Left ventricle myocardium superior (tissue), 1 donor: ENCODE measurements at places on chromosomes 7 and 10. TPM values are rescaled to one million over a fixed set of nuclear protein-coding genes. Genes with fewer than 3 reads are reported as not detected.

The CHN2 gene
- 32.2 TPM for total RNA-seq

DNA sequence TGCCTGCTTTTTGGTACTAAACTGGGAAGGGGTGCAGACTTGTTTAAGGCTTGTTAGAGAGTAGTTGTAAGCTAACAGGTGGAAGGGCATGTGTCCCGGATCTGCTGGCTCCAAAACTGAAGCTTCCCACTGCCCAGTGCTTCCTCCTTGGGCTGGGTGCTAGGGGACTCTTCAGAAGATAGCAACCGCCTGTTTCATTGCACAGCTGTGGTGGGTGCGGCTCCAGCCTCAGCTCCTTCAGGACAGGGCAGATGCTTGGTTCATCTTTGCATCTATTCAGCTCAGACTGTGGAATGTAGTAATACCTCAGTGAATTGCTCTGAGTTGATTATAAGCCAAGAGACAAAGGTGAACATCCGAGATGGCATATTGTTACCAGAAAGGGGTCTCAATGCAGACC lies 527.1 kb downstream of the TYW1 start:
- DNase-seq = no peak

DNA sequence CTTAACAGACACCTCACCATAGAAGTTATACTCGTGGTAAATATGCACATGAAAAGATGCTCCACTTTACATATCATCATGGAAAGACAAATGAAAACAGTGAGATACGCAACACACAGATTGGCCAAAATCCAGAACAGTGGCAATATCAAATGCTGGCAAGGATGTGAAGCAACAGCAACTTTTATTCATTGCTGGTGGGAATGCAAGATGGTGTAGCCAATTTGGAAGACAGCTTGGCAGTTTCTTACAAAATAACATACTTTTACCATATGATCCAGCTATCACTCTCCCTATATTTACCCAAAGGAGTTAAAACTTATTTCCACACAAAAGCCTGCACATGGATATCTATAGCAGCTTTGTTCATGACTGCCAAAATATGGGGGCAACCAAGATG lies 46.4 kb downstream of the SGCE start:
- no peak for DNase-seq

DNA sequence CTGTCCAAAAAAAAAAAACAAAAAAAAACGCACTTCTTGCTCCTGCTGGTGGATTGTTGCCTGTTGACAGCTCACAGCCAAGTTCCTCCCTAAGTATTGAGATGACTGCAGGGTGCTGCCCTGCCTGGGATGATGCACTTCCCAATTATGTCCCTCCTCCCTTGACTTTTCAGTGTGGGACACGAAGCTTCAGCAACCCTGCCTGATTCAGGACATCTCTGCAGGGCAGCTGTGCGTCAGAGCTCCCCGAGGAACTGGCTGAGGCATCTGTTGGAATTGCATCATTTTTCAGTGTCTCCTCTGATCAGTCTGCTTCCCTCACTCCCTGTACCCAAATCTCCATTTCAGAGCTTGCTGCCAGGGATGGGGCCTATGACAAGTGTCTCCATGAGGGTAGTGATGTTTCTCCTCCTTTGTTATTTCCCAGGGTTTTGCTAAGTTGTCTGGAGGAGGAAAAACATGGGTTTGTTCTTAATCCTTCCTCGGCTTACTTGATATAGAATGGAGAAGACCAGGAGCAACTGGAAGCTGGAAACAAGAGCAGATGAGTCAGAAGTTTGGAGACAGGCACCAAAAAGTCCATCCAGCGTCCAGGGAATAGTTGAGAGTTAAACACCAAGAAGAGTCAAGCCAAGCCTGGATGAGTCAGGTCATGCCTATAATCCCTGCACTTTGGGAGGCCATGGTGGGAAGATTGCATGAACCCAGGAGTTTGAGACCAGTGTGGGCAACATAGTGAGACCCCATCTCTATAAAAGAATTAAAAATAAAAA lies 355.1 kb downstream of the GALNT17 start:
- peak; percentile 50 for DNase-seq

- no peak for DNase-seq
Observed at GRCh38 chr7:43364391-43364790, 218.5 kb upstream of the STK17A start.

The KLF14 gene
- total RNA-seq = 0.07 TPM

The PRXL2A gene
- total RNA-seq = 119 TPM

- peak; percentile 8 for DNase-seq
Observed at GRCh38 chr7:1700086-1700485, 30.0 kb downstream of the ELFN1 start.

The TLL2 gene
- 11.6 TPM for total RNA-seq

GRCh38 chr10:93410697-93411348 lies 71.3 kb downstream of the MYOF start:
- DNase-seq = no peak

- no peak for DNase-seq
Observed at GRCh38 chr10:98438715-98439114, 8.0 kb downstream of the HPS1 start.

- peak; percentile 64 for DNase-seq
Observed at GRCh38 chr10:30422981-30423654, 10.9 kb upstream of the MAP3K8 start.

The TMEM176A gene
- total RNA-seq = 30.1 TPM

- DNase-seq = no peak
Observed at GRCh38 chr7:46844486-46844885, 737.4 kb downstream of the TNS3 start.

DNA sequence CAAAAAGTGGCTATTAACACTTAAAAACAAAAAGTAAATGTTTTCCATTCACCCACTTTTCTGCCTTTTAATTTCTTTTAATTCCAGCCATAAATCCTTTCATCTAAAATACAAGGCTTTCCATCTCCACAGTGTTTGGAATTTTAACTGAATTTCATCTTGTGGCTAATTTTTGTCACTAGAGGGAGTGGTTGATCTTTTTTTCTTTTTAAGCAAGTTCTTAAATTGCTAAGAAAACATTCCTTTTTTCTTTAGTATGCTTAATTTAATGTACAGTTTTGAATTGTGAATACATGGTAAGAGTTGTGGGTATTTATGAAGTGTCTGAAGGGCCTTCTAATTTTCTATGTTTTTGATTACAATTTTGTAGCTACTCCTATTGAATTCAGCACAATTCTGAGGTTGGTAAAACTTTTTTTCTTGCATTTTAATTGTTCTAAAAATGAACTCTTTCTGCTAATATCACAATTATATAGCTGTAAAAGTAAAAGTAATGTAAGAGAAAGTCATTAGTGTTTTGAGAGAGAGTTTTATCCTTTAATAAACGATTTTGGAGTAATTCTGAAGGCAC lies 54.9 kb upstream of the ANK3 start:
- DNase-seq = no peak

GRCh38 chr7:33590916-33591315 lies 314.4 kb upstream of the BMPER start:
- DNase-seq = no peak

DNA sequence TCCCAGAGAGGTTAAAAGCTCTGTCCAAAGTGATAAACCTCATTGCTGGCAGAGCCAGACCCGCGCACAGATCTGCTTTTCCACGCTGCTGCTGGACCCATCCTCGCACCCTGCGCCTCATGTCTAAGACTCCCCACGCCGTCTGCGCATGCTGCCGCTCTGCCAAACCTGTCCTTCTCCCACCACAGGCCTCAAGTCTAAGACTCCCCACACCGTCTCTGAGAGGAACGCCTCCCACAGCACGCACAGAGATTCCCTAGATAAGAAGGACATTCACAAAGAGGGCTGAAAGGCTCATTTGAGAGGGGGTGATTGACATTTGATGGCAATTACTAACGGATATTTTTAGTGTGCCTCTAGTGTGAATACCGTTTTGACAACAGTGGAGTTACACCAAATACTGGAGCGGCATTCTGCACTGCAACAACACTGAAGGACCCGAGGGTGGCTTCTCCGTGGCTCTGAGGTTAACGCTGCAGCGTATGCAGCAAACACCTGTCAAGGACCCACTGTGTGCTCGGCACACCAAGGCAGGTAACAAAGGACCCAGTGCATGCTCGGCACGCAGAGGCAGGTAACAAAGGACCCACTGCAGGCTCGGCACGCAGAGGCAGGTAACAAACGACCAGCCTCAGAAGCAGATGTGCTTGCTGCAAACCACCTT lies 231.4 kb downstream of the DNAJB6 start:
- DNase-seq = peak; percentile 20

DNA sequence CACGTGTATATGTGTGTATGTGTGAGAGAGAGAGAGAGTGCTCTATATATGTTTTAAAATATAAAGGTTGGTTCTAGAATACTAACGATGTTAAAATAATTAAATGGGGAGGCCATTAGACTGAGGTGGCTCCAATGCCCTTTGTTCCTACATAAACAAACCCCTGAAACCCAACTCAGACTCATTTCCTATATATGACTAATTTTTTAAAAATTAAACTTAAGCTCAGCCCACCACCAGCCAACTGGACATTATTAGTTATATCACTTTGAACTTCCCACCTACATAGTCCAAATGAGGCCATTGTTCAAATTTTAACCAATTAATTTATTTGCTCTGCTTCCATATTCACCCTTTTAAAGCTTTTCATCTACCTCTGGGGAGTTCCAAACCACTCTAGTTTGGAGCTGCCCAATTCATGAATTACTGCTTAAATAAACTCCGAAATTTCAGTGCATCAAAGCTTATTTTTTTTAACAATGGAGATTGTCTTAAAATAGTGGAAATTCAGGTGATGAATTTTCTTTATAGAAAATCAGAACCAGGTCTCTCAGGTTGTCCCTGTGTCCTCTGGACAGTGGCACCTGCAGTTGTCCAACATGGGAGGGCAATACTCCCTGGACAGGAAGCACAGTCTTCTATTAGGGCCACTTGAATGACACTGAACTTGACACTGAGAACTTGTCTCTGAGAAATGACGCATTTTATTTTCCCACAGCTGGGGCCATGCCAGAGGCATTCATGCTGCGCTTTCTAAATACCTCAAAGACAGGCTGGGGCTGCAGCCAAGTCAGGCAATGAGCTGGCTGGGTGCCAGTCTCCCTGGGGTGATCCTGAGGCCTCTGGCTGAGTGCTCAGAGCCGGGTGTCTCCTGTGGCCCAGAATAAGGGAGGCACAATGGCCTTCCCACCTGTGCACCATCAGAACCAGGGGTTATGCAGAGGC lies 109.5 kb upstream of the TMEM72 start:
- DNase-seq = peak; percentile 95

DNA sequence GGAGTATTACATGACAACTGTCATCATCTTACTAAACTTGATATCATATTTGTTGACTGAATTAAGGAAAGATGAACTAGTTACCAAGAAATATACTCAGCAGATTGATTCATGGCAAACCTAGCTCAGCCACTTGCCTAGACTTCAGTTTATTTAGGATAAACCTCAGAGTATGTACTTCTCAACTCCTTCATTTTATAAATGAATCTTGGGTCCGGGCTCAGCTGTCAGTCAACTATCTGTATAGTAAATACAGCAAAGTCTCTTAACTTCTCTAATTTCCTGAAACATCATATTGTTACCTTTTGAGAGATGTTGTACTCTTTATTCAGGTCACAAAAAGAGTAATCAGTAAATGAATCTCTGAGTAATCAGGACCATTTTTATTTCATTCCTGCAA lies 211.0 kb upstream of the KLF14 start:
- no peak for DNase-seq

The LLCFC1 gene
- not detected for total RNA-seq
